ENCODE measurements at places on chromosomes 4 and X.

DNA sequence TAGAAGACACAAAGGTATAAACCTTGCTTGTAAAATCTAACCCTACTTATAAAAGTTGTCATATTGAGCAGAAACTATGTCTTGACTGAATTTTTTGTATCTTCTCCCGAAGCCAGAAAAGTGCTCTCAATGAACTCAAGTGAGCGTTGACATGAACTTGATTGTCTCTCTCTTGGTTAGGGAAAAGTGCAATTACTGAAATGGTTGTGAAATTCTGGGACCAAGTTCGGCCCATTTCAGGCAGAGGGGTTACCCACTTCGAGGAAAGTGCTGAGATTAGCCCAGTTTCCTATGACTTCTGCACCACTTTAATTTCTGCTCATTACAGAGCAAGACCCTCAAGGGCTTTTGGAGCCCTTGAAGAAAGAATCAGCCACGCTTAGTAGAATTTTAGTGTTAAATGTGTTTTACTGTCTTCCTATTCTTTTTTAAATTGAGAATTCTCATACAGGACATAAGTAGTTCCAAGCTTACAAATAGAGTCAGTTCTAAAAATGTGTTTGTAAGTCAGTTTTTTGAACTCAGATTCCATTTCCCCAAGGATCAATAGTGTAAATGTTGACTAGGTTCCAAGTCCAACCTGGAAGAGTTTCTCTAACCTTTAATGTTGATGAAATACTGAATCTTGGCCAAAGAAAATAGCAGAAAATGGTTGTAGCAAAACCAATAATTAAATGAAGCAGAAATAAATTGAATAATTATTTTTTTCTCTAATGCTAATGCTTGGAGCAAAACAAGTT lies 125.7 kb upstream of the ACSL4 start:
- H3K27ac ChIP-seq: no peak overlapping the region
- H3K36me3 ChIP-seq: no peaks in the 10 kb centered on the region
- no peaks in the 10 kb centered on the region for H3K4me1 ChIP-seq
- H3K27me3 ChIP-seq: no peaks in the 10 kb centered on the region
- no peak overlapping the region for H3K4me3 ChIP-seq
- ATAC-seq: no peak

- H3K27ac ChIP-seq: no peak overlapping the region
- H3K4me1 ChIP-seq: no peaks in the 10 kb centered on the region
- no peak for ATAC-seq
- H3K4me3 ChIP-seq: no peak overlapping the region
- H3K27me3 ChIP-seq: no peaks in the 10 kb centered on the region
- peaks cover 99% of the 10 kb centered on the region for H3K36me3 ChIP-seq
These were observed 33.2 kb downstream of the WDR1 start for GRCh38 chr4:10083331-10083771.

DNA sequence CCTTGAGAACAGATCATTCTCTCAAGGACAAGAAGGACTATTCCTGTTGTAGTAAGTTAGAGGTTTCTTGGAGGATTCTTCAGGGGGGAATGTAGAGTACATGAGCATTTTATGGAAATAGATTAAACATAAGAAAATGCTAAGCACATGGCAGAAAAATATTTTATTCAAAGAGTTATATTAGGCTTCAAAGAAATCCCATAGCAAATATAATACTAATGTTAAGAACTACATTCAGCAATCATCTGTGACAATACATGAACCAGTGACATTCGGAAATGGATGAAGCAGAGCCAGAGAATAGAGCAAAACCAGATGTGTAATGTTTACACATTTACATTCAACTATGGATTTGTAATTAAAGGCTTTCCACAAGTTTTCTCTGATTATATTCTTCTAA lies 288.6 kb downstream of the NAF1 start:
- ATAC-seq: no peak
- no peaks in the 10 kb centered on the region for H3K36me3 ChIP-seq
- no peaks in the 10 kb centered on the region for H3K27me3 ChIP-seq
- H3K4me1 ChIP-seq: no peaks in the 10 kb centered on the region

GRCh38 chr4:24824720-24825119 lies 29.3 kb downstream of the SOD3 start:
- H3K4me1 ChIP-seq: no peaks in the 10 kb centered on the region
- no peaks in the 10 kb centered on the region for H3K36me3 ChIP-seq
- ATAC-seq: no peak
- H3K27me3 ChIP-seq: peaks cover 23% of the 10 kb centered on the region
- no peak overlapping the region for H3K27ac ChIP-seq
- no peak overlapping the region for H3K4me3 ChIP-seq

DNA sequence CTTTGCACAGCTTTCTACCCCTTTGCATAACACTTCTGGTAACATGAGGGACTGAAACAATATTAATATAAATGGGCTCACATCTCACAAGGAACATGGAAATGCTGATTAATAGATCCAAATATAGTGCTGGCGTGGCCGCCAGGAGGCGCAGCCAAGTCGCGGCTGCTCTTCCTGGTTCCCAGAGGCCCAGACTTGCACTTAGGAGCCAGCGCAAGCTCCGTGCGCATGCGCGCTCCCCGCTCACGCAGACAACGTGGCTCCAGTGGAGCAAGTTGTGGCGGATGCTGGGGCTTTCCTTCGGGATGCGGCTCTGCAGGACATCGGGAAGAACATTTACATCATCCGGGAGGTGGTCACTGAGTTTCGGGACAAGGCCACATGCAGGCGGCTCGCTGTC lies 318.3 kb upstream of the SLC7A11 start:
- ATAC-seq: no peak
- H3K4me1 ChIP-seq: no peaks in the 10 kb centered on the region
- no peaks in the 10 kb centered on the region for H3K36me3 ChIP-seq
- H3K27ac ChIP-seq: no peak overlapping the region
- H3K4me3 ChIP-seq: no peak overlapping the region

DNA sequence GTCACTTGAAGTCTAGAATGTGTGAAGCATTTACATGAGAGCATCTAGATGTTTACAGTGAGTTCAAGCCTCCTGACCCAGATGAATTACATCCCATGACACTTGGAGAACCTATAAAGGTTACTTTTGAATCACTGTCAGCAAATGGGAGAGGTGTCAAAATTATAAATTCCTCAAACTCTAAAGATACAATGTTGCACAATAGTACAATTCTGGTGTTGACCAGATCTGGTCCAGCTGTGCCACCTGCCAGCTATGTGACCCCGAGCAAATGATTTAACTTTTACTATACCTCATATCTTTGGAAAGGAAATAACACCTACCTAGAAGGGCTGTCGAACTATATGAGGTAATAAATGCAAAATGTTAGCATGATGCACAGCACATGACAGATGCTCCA lies 69.8 kb downstream of the JADE1 start:
- peaks cover 11% of the 10 kb centered on the region for H3K36me3 ChIP-seq
- H3K27me3 ChIP-seq: no peaks in the 10 kb centered on the region
- ATAC-seq: no peak
- no peak overlapping the region for H3K27ac ChIP-seq

GRCh38 chrX:63530654-63531053 lies 179.5 kb upstream of the SPIN4 start:
- H3K36me3 ChIP-seq: no peaks in the 10 kb centered on the region
- H3K4me3 ChIP-seq: no peak overlapping the region
- ATAC-seq: no peak
- no peaks in the 10 kb centered on the region for H3K4me1 ChIP-seq
- H3K27me3 ChIP-seq: no peaks in the 10 kb centered on the region

- H3K27ac ChIP-seq: no peak overlapping the region
- ATAC-seq: no peak
- H3K4me3 ChIP-seq: no peak overlapping the region
These were observed 272.5 kb downstream of the ADAM29 start for GRCh38 chr4:175190654-175191053.

GRCh38 chr4:17583941-17584340 lies 6.9 kb downstream of the LAP3 start:
- no peak overlapping the region for H3K4me3 ChIP-seq
- peaks cover 3% of the 10 kb centered on the region for H3K4me1 ChIP-seq
- no peaks in the 10 kb centered on the region for H3K27me3 ChIP-seq
- H3K36me3 ChIP-seq: peaks cover 100% of the 10 kb centered on the region
- no peak overlapping the region for H3K27ac ChIP-seq

- H3K36me3 ChIP-seq: no peaks in the 10 kb centered on the region
- no peak for ATAC-seq
- H3K27me3 ChIP-seq: no peaks in the 10 kb centered on the region
- no peaks in the 10 kb centered on the region for H3K4me1 ChIP-seq
- no peak overlapping the region for H3K27ac ChIP-seq
These were observed 11.6 kb downstream of the AMELX start for GRCh38 chrX:11304829-11305228.

GRCh38 chr4:155805016-155805415 lies 46.2 kb downstream of the GUCY1B1 start:
- H3K27me3 ChIP-seq: no peaks in the 10 kb centered on the region
- H3K27ac ChIP-seq: no peak overlapping the region
- H3K4me3 ChIP-seq: no peak overlapping the region
- H3K36me3 ChIP-seq: no peaks in the 10 kb centered on the region
- H3K4me1 ChIP-seq: no peaks in the 10 kb centered on the region

DNA sequence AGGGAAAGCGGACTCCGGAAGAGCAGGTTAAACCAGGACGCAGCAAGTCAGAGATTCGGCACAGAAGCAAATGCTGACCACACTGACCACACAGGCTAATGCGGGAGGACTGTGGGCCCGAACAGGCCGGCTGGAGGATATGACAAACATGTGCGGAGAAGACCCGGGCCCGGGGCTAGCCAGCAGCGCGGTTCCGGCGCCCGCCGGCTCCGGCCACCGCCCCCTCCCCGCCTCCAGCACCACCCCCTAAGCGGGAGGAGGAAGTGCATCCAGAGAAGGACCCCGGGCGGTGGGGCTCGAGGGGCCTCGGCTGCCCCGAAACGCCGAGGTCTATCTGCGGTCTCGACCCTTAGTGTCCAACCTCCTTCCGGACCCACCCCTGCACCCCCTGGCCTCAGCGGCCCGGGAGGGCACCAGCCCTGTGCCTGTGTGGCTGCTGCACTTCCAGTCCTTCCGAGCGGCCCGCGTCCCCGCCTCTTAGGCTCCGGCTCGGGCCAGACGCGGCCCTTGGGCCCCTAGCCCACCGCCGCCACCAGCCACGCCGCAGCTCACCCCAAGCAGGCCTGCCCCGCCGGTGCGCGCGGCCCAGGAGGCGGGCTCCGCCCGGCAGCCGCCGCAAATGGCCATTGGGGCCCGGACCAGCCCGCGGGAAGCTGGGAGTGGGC lies 2.1 kb downstream of the ELOVL6 start:
- H3K27ac ChIP-seq: peak overlapping the region; percentile 97
- ATAC-seq: peak; percentile 33
- no peaks in the 10 kb centered on the region for H3K27me3 ChIP-seq
- H3K36me3 ChIP-seq: peaks cover 7% of the 10 kb centered on the region
- H3K4me3 ChIP-seq: peak overlapping the region; percentile 97
- H3K4me1 ChIP-seq: peaks cover 12% of the 10 kb centered on the region

GRCh38 chr4:97140545-97140944 lies 1002.7 kb downstream of the STPG2 start:
- no peaks in the 10 kb centered on the region for H3K4me1 ChIP-seq
- no peak overlapping the region for H3K4me3 ChIP-seq
- H3K36me3 ChIP-seq: no peaks in the 10 kb centered on the region
- no peak for ATAC-seq
- H3K27ac ChIP-seq: no peak overlapping the region

DNA sequence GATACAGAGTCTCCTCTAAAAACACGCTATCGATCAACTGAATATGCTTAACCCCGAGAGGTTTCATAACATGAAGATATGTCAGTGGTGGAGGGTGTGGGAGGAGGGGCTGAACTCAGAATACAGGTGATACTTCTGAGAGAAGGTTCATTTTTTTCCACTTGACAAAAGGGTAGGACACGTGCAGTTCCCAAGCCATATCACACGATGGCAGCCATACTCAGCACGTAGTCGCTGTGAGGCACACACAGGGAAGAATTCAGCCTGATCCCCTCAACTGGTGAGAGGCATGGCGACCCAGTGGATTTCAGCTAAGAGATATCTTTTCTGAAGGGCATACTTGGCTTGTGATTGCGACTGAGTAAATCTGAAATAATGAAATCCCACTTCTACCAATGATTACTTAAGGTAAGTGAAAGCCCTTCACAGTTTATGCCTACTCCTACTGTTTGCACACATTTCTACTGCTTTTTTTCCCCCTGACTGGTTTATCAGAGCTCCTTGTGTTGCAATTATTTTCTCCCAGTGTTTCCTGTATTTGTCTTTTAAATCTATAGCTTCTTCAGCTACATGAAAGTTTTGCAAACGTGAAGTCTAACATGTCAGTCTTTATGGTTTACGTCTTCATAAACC lies 133.1 kb downstream of the CORIN start:
- peak; percentile 29 for ATAC-seq
- H3K27me3 ChIP-seq: peaks cover 20% of the 10 kb centered on the region
- no peaks in the 10 kb centered on the region for H3K4me1 ChIP-seq
- no peak overlapping the region for H3K4me3 ChIP-seq
- H3K36me3 ChIP-seq: no peaks in the 10 kb centered on the region

DNA sequence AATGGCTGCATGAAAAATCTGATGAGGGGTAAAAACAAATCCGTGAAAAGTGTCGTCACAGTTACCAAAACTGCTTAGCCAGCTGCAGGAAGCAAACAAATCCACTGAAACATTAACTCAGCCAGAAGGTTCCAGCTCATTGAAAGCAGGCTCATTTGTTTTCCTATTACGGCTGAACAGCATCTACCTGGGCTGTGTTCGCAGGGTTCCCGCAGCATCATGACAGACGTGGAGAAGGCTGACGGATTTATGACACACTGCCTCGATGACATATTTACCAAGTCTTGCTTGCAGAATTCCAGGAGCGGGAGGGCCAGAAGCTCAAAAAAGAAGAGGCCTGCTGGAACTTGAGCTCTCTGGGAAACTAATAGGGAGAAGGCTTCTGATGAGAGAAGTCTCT lies 781.1 kb downstream of the RAB28 start:
- no peak overlapping the region for H3K27ac ChIP-seq
- peaks cover 3% of the 10 kb centered on the region for H3K27me3 ChIP-seq
- ATAC-seq: no peak
- H3K4me3 ChIP-seq: no peak overlapping the region
- H3K36me3 ChIP-seq: no peaks in the 10 kb centered on the region

GRCh38 chr4:86846921-86847320 lies 2.3 kb downstream of the SLC10A6 start:
- no peaks in the 10 kb centered on the region for H3K36me3 ChIP-seq
- ATAC-seq: no peak
- H3K4me3 ChIP-seq: no peak overlapping the region
- no peak overlapping the region for H3K27ac ChIP-seq
- peaks cover 26% of the 10 kb centered on the region for H3K27me3 ChIP-seq

- H3K27me3 ChIP-seq: no peaks in the 10 kb centered on the region
- no peak overlapping the region for H3K27ac ChIP-seq
- no peak for ATAC-seq
- H3K36me3 ChIP-seq: no peaks in the 10 kb centered on the region
These were observed 33.3 kb upstream of the PRDX4 start for GRCh38 chrX:23633834-23634580.

- H3K27me3 ChIP-seq: no peaks in the 10 kb centered on the region
- H3K27ac ChIP-seq: no peak overlapping the region
- no peaks in the 10 kb centered on the region for H3K36me3 ChIP-seq
- H3K4me1 ChIP-seq: no peaks in the 10 kb centered on the region
- H3K4me3 ChIP-seq: no peak overlapping the region
- no peak for ATAC-seq
These were observed 105.1 kb upstream of the RAPGEF2 start for GRCh38 chr4:158997660-158998349.

GRCh38 chr4:177313263-177313662 lies 3.6 kb downstream of the NEIL3 start:
- no peak overlapping the region for H3K4me3 ChIP-seq
- H3K27me3 ChIP-seq: no peaks in the 10 kb centered on the region
- H3K27ac ChIP-seq: no peak overlapping the region
- ATAC-seq: no peak
- peaks cover 27% of the 10 kb centered on the region for H3K4me1 ChIP-seq

GRCh38 chr4:23169608-23170311 lies 477.0 kb downstream of the GBA3 start:
- no peak overlapping the region for H3K27ac ChIP-seq
- no peak overlapping the region for H3K4me3 ChIP-seq
- no peaks in the 10 kb centered on the region for H3K36me3 ChIP-seq
- no peaks in the 10 kb centered on the region for H3K4me1 ChIP-seq
